ENCODE measurements at places on chromosomes 16 and 17.

DNA sequence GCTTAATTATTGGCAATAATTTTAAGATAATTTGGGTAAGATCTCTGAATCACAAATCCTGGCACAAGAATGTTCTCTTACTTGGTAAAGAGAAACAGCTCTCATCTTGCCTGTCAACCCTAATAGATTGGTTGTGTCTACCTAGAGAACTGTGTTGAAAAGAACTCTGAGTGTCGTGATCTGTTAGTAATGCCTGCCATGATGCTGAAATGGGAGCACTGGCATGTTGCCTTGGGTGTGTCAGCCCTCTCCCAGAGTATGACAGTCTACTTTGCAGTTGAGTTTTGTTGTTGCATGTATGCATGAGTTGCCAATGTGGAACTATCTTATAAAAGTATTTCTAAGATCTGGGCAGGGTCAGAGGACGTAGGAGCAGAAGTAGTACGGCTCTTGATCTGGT lies 221.4 kb downstream of the MAF start:
- no peak for DNase-seq

DNA sequence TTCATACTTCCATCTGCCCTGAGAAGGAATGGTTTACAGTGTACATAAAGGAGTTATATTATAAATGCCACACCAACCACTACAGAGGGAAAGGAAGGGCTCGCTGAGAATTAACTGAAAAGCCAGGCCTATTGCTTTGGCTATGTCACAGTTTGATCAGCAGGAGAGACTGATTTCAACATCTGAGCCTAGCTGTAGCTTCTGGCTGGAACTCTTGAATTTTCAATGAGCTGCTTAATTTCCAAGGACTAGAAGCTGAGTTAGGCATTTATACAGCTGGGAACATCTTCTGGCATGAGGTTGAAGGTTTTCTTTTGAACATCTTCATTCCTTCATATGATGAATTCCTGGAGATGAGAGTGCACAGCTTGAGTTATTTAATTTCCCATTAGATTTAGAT lies 47.6 kb upstream of the GNAO1 start:
- DNase-seq, result no peak

DNA sequence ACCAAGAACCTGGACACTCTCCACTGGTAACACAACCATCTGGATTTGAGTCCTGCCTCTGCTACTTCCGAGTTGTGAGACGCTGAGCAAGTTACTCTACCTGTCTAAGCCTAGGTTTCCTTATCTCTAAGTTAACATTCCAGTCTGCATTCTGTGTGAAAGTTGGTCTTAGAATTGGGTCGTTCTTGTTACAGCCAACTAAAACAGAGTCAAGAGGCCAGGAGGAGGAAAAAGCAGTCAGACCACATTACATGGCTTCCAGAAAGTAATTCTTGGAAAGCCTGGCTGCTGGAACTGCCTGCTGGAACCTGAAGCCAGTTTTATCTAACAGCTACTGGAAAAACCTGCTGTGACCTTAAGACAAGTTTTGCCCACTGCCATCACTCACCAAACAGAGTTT lies 38.4 kb upstream of the XYLT1 start:
- no peak for DNase-seq

- peak; percentile 74 for DNase-seq
These were observed 221.0 kb downstream of the CCDC182 start for GRCh38 chr17:57523926-57524632.

- DNase-seq, result no peak
These were observed 3.7 kb downstream of the BCL6B start for GRCh38 chr17:7026471-7027115.

DNA sequence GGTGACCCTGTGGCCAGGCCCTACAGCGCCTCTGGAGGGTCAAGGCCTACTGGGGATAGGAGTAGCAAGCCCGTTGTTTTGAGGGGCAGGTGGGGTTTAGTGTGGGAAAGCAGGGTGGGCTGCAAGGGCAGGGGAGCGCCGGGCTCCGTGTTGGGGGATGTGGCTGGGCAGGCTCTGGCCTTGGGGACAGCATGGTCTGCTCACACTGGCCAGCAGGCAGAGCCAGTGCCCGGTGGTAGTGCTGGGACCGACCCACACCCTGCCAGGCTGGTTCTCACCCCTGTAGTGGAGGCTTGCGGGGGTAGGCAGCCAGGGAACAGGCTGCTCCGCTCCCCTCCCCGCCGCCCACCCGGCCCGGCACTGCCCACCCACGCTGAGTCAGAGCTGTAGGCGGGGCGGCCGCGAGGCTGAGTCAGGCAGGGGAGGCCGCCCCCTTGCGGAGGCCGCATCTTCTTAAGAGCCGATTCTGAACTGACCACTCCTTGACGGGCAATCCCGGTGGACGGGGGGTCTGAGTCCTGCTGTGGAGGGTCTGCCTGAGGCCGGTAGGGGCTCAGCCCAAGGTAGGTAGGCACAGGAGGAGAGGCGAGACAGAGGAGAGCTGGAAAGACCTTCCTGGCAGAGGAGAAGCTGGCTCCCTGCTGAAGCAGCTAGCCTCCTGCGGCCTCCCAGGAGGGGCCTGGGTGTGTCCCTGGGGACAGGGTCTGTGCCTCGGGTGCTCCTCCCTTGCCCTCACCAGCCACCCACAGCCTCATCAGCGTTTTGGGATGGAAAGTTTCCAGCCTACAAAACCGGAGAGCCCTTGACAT lies 62.4 kb downstream of the BAIAP2 start:
- peak; percentile 86 for DNase-seq

DNA sequence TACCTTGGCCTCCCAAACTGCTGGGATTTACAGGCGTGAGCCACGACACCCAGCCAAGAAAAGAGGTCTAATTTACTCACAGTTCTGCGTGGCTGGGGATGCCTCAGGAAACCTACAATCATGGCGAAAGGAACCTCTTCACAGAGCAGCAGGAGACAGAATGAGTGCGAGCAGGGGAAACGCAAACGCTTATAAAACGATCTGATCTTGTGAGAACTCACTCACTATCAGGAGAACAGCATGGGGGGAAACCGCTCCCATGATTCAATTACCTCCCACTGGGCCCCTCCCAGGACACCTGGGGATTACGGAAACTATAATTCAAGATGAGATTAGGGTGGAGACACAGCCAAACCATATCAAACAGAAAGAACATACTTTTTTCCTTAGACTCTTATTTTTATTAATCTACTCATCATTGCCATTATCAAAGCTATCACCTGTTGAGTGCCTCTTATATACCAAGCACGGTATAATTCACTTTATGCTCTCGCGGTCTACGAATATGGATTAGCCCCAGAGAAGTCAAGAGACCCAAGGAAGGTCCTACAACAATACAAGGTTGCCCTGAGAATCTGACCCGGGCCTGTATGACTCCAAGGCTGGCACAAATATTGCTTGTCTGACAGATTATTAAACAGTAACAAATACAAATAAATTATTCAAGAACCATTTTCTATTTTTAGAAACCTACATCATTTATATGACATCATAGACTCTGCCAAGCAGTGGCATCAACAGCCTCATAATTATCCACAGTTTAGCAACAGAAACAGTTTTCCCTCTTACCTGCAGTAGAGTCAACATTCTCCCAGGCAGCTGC lies 2.4 kb downstream of the POLR3K start:
- DNase-seq, result no peak

DNA sequence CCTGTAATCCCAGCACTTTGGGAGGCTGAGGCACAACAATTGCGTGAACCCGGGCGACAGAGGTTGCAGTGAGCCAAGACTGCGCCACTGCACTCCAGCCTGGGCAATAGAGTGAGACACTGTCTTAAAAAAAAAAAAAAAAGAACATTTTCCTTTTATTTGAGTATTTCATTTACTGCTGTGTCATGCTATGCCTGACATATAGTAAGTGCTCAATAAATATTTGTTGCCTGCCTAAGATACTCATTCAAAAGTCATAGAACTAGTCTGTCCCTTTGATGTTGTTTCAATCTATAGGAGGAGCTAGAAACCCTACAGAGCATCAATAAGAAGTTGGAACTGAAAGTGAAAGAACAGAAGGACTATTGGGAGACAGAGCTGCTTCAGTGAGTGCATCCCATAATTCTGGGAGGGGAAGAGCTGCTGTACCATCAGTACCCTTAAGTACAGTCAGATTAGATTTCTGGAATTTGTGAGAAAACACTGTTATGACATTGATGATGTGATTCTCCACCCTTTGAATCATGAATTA lies 20.0 kb downstream of the CALCOCO2 start:
- DNase-seq, result no peak

DNA sequence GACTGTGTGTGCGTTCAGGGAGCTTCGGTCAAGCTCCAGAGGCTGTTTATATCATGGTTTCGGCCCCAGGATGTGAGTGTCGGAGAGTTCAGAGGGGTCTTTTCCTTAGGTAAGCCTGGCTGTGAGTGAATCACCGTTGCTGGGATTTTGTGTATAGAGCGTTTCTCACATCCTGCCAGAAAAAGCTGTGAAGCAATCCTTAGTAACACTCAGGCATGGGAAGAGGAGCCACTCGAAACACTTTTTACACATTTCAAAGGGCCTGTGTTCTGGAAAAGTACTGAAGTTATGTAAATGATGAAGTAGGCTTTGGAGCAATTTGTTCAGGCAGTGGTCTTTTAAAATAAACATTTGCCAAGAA lies 662 bp downstream of the PGS1 start:
- no peak for DNase-seq

GRCh38 chr17:51036084-51036483 lies 84.6 kb downstream of the SPAG9 start:
- DNase-seq, result no peak

GRCh38 chr16:12573730-12574383 lies 229.8 kb downstream of the CPPED1 start:
- DNase-seq, result peak; percentile 62

DNA sequence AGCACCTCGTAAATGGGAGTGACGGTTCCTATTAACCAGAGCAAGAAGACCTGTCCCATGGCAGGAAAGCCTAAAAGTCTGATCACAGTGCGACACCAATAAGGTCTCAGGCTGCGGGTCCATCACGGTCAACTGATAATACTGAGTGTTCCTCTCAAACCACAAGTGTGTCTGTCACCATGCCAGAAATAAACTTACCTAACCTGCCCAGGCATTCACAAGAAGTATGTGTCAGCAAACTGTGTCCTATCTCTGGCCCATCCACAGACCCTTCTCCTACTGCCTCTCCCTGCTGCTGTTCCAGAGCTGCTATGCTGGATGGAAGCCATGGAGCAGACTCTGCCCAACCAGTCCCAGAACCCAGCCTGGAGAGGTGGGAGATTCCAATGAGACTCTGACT lies 73.5 kb downstream of the ZNF423 start:
- no peak for DNase-seq

GRCh38 chr16:68149596-68149995 lies 64.4 kb downstream of the NFATC3 start:
- no peak for DNase-seq

Measured in lower lobe of right lung (tissue), 2 donors.